ENCODE measurements at places on chromosomes 4 and X.

DNA sequence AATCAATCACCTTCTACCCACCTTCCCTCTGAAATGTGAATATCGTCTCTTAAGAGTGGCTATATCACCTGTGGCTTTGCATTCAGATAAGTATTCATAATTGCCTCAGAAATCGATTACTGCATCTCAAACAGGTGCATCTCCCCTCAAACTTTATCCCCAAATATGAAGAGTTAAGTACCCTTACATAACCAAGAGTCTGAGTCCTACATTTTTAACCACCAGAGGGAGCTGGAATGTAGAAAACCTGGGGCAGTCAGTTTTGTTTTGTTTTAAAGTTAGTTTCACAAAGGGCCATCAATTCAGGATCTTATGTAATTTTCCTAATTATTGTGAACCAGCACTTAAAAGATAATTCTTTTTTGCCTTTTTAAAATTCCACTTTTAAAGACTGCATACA is 5.7 kb downstream of the TCEANC start:
- DNase-seq = no peak

GRCh38 chr4:128846063-128846462 is 36.6 kb downstream of the JADE1 start:
- no peak for DNase-seq

- DNase-seq = no peak
These were observed 824 bp downstream of the SASH3 start for GRCh38 chrX:129780441-129781105.

- DNase-seq = no peak
These were observed 103.9 kb downstream of the DCAF12L1 start for GRCh38 chrX:126448681-126449080.

GRCh38 chr4:23006756-23007155 is 314.0 kb downstream of the GBA3 start:
- DNase-seq = no peak

DNA sequence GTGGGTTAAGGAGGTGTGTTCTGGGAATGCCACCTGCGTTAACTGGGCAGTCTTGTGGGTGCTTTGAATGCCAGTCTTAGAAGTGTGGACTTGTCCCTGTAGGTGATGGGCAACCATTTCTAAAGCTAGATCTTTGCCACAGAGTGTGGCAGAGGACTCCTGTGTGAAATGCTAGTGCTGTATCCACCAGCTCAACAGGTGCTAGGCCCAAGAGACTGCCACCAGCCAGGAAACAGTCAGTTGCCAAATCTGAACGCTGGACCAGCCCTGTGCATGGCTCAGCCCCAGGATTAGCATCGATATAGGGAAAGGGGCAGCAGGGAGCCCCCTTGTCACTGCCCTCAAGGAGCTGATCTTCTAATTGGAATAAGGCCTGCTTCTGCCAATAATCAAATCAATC is 35.3 kb downstream of the STARD8 start:
- no peak for DNase-seq

DNA sequence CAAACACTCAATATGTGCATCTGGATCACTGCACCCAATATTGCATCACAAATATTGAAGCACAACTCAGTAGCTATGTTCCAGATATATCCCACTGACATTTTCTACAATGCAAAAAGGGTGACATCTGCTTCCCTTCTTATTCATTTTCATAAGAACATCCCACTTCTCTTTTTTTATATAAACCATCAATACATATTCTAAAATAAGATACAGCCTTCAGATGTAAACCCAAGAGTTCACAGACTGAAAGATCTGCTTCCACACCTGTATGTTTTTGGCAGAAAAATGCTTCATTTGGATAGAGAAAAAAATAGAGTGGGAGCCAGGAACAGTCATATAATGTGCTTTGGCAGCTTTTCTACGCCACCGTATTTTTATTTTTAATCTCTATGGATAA is 815.6 kb upstream of the ADGRL3 start:
- DNase-seq = no peak

DNA sequence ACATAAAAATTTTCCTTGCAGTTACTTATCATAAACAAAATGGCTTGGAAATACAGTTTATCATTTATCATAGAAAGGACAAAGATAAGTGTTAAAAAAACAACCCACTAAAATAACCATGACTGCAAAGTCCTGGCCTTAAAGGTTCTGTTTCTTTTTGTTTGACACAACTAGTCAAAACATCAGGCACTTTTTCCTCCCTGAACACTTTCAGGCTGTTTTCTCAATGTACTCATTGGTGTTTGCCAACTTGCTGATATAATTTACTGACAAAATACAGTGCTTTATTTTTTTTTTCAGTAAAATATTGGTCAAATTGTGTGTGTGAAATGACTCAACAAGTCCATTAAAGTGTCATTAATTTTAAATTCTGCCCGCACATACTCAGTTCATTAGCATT is 156.6 kb downstream of the ADGRL3 start:
- DNase-seq = no peak

GRCh38 chr4:186900984-186901383 is 177.3 kb upstream of the FAT1 start:
- no peak for DNase-seq

DNA sequence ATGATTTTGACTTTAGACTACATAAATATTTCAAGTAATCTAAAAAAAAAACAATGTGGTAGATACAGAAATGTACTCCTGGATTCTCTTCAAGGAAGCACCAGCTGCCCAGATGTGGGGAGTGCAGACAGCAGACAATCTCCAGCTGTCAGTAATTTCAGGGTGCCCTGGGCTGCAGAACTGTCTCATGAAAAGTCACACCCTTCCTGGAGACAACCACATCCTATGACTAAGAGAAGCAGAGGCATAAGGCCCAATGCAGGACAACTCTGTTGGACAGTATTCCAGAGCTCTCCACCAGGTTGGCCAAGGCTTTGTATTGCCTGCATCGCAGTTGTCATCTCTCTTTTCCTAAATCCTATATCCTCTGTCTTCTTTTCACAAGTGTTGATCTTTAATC is 34.4 kb upstream of the BLTP1 start:
- no peak for DNase-seq

DNA sequence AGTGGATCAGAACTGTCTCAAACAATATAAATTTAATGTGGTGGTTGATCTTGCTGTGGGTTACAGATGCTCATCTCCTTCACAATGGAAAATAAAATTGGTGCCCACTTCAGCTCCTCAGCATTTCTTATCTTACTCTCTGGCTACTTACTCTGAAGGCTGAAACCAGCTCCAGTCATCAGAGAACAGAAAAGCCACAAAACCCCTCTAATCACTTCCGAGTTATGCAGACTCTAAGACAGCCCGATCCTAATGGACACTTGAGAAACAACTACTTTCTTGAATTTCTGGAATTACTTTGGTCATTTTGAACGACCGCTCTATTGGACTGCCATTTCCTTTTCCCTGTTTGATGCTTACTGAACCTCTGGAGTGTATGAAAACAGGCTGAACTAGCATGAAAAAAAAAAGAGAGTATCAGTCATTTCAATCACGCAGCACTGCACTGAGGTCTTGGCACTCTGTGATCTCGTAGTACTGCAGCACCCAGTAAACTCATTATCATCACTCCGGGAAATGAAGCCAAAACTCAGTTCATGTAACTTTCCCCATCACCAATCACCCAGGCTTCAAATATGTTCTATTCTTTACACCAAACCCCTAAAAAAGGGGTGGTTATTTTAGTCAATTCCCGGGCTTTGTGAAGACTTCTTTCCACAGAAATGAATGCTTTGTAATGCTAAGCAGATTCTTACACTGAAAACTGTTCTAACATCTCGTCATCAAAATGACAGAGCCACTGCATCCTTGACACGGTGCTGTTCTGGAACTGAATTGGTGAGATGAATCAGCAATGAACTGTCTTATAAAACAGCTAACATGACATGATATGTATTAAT is 54.5 kb downstream of the TSPAN5 start:
- DNase-seq = no peak

- peak; percentile 14 for DNase-seq
These were observed at the start of gene HDAC8 for GRCh38 chrX:72572248-72573157. Gene HDAC8 (minus strand): TSS chrX:72572843. CDS start chrX:72572761, 82 bp downstream.

- no peak for DNase-seq
These were observed 675 bp downstream of the PRIMPOL start for GRCh38 chr4:184649971-184650855.

GRCh38 chr4:138045036-138045435 is 197.1 kb downstream of the SLC7A11 start:
- DNase-seq = no peak

DNA sequence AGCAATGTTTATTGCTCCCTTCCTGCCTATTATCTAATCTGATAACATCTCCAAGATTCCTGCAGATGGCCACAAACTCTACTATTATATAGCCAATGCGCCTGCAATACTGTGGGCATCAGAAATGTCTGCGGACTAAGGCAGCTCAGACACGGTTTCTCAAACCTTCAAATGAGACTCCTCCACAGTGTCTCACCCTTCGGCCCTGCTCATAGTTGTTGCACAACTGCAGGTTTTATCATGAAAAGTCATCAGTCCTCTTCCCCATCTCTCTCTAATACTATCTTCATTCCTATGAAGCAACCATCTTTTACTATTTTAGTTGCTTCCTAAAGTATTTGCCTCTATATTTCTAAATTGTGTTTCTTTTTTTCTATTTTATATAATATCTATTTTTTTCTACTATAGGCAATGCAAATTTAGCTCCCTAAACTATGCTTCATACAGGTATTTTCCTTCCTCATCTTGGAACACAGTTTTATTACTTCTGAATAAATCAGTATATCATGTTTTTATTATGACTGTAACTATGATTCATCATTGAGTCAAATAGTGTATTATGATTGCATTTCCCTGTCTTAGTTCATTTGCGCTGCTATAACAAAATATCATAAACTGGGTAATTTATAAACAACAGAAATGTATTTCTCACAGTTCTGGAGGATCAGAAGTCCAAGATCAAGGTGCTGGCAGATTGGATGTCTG is 129.7 kb upstream of the EDNRA start:
- DNase-seq = no peak

- no peak for DNase-seq
These were observed 51.6 kb upstream of the STOX2 start for GRCh38 chr4:183853548-183853940.

GRCh38 chrX:48831136-48831908 is 4.1 kb downstream of the PCSK1N start:
- no peak for DNase-seq

DNA sequence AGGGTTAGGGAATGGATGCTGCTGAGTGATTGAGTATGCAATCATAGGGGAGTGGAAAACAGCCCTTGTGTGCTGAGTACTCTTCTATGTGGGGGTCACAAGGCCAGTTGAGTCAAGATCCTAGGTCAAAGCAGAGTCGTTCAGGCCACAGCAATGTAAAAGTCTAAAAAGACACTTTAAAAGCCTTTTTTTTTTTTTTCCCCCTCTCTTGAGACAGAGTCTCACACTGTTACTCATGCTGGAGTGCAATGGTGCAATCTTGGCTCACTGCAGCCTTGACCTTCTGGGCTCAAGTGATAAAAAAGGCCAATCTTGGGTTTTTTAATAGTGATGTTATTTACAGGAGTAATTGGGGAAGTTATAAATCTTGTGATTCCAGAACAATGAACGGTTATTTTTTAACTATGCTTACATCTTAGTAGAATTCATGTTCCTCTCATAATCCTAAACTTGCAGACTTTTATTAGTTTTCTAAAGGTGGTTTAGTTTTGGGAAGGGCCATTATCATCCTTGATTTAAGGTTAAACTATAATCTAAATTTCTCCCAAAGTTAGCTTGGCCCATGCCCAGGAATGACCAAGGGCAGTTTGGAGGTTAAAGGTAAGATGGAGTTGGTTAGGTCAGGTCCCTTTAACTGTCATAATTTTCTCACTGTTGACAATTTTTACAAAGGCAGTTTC is 82.2 kb upstream of the BMP2K start:
- no peak for DNase-seq

- no peak for DNase-seq
These were observed 126.5 kb downstream of the KIT start for GRCh38 chr4:54784161-54784671.

DNA sequence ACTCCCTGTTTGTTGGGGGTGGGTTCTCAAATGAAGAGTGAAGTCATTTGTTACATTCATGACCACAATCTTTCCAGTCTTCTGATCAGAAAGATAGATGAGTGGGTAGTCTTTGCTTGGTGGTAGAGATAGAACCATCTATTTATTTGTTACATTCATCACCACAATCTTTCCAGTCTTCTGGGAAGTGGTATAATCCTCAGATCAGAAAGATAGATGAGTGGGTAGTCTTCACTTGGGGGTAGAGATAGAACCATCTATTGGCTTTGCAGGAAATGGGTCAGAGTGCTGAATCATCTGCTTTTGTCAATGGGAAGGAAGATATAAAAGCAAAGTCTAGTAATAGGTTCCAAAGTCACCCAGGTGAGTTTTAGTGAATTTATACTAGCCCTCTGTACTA is 64.2 kb upstream of the EPGN start:
- no peak for DNase-seq

DNA sequence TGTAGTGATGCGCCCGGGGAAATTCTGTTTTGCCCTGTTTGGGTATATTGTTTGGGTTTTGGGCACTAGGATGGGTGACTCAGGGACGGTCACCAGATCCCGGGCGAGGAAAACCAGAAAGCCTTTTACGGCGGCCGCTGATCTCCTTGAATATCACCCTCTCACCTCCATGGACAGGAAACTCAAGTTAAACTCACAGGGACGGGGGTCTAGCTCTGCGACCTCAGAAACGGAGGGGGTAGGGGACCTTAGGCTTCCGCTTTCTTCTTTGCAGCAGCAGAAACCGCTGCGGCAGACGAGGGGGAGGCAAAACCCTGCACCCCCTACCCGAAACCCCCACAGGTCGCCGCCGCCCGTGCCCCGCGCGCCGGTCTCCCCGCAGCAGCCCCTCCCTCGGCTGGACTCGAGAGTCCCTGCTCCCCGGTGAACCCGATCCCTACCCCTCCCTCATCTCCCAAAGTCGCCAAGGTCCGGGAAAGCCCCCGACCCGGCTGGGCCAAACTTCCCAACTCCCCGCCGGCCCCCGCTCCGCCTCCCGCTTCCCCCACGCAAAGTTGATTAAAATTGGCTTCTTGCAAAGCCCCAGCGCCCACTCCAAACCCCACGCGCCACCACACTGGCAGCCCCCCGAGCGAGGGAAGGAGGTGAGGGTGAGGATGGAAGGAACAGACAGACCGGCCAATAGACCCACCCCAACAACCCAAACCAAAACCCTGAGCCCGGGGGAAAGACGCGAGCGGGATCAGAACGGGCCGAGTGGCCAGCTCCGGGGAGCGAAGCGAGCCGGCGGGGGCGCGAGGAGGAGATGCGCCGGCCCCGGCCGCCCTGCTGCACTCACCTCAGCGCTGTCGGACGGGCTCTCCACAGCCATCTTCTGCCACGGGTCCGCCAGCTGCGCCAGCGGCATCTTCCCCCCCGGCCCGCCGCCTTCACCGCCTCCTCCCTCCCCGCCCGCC is 705 bp downstream of the RPS6KA3 start:
- peak; percentile 2 for DNase-seq

- DNase-seq = peak; percentile 14
These were observed 21.7 kb upstream of the MFAP3L start for GRCh38 chr4:170047771-170048354.
